AG04449 (cell line): ENCODE measurements at places on chromosomes 16 and 17.
A peak's percentile ranks its signal among the peaks of the same experiment; 100 is the strongest.

DNA sequence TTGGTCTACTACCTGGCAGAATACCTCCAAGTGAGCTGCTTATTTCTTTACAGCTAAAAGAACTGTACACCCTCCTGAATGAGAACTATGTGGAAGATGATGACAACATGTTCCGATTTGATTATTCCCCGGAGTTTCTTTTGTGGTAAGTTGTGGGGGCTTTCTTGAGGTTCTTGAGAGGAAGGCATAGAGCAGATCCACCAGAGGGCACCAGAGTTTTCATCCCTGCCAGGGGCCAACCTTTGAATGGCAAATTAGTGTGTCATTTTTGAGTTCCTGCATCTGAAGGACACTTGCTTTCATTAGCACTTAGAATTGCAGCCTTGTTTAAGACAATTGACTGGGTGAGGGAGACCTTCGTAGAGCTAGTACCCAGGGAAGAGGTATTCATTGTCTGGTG, 35.0 kb downstream of the NMT1 start:
- DNase-seq = no peak

DNA sequence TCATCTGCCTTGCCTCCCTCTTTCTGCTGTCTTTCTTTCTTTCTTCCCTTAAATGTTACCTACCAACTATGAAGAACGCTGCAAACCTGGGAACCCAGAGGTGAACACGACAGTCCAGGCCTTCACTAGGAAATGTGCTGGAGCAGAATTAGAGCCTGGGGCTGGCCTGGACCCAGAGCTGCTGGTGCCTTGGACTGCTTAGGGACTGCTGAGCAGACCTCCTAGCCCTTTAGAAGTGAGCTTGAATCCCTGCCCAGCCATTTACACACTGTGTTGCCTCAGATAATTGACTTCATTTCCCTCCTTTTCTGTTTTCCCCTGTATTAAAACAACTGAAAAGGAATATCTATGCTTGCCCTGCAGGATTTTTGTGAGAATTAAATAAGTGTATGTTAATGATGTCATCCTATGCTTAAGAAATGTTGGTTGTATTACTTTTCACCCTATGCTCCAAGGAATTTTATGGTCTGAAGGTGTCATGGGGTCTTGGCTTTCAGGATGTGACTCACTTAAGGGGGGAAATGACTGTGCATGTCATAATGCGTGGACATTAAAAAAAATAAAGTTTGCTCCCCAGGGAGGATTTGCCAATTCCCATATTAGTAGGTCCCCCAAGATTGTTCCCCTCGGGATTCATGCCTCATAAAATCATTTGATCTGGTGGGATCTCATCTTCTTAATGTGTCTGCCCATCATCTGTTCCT, 11.5 kb downstream of the CDH13 start:
- no peak for DNase-seq

DNA sequence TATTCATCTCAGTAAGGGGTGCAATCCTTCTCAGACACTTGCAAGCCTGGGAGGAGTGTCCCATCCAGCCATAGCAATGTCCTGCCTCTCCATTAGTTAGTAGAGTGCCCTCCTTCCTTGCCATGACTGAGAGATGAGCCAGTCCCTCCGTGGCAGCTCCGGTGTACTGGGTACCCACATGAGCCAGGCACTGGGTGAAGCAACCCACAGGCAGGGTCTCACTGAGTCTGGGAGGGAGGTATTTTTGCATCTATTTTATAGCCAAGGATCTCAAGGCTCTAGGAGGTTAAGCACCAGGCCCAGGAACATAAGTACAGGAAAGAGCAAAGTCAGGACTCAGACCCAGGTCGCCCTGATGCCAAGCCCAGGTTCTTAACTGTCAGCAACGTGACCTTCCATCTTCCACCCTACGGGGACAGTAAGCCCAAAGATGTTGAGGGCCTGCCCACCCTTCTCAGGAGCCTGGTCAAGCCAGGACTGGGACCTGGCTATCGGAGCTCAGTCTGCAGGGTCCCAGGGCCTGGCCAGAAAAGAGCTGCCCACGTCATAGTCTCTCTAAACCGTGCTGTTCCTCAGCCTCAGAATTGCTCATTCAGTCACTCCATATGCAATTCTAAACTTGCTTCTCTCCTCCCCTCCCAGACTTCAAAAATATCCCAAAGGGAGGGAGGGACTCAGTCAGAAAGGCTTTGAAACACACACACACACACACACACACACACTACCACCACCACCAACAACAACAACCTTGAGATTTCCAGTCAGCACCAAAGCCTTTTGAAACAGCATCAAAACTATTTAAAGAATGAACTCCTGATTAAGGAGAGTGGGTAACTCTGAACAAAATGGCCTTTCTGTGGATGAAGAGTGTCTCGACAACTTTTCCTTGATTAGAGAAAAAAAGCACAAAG, 16.6 kb downstream of the NOS2 start:
- no peak for DNase-seq

- no peak for DNase-seq
Observed at GRCh38 chr16:1610899-1611632, 806 bp downstream of the IFT140 start.

- DNase-seq = no peak
Observed at GRCh38 chr17:1362065-1362848, 37.8 kb downstream of the YWHAE start.

DNA sequence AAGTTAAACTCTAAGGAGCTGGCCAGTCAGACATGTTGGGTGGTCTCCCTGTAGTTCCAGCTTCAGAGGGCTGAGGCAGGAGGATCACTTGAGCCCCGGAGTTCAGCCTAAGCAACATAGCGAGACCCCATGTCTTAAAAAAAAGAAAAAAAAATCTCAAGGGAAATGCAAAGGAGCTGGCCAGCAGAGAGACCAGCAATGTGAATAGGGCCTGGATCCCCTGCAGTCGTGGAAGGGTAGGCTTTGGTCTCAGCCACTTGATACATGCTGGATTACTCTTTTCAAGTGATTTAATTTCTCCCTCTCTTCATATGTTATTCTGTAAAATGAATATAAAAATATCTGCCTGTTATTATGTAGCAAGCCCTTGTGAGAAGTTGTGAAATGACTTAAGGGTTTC, 207.7 kb downstream of the SPECC1 start:
- no peak for DNase-seq

GRCh38 chr16:30758988-30759491, 2.8 kb downstream of the CFAP119 start:
- no peak for DNase-seq

- DNase-seq = peak; percentile 59
Observed at GRCh38 chr17:12522743-12523183, 142.9 kb upstream of the MYOCD start.

DNA sequence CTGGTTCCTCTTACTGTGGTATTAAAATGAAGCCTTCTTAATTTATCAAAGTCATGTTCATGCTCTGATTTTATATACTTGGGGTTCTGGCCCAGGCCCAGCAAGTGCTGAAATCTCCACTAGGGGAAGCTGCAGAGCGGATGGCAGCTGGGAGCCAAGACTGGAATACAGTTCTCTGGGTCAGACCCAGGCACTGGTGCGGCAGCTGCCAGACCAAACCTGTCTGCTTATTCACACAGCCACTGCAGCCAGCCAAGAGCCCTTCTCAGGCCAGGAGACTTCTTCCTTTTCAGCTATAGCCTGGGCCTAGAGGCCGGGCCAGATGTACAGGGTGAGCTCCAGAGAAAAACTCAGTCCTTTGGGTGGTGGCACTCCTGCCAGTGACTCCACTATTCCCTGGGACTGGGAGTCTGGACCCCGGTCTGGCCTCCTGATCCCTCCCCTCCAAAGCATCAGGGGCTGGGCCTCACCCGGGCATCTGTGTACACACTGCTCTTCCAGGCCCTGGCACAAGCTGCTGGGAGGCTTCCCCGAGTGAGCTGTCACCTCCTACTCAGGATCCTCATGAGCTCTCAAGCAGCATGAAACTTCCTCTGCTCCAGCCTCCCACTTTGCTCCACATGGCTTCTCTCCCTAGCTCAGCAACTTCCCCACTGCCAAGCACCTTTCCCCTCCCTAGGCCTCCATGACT, 24.4 kb downstream of the ATP6V0D1 start:
- DNase-seq = no peak

DNA sequence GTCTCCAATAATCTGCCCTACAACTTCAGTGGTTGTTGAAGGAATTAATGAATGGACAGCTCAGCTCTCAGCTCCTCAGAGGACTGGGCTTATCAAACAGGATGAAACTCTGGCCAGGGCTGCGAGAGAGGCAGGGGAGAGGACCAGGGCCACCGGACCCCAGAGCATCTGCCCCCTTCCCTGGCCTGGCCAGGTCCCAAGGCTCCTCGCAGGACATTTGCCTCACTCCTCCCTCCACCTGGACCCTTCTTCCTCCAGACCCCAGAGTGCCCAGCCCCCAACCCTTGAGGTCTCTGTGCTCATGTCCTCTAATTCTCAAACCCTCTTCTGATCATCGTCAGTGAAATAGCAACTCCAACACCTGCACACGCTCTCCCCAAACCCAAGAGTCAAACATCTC, 3.7 kb downstream of the CD300C start:
- no peak for DNase-seq

- DNase-seq = no peak
Observed at GRCh38 chr17:11561281-11561680, 37.0 kb upstream of the DNAH9 start.

- no peak for DNase-seq
Observed at GRCh38 chr17:20145567-20145966, 136.4 kb downstream of the SPECC1 start.

- DNase-seq = no peak
Observed at GRCh38 chr17:82914375-82914774, 74.6 kb upstream of the ZNF750 start.

DNA sequence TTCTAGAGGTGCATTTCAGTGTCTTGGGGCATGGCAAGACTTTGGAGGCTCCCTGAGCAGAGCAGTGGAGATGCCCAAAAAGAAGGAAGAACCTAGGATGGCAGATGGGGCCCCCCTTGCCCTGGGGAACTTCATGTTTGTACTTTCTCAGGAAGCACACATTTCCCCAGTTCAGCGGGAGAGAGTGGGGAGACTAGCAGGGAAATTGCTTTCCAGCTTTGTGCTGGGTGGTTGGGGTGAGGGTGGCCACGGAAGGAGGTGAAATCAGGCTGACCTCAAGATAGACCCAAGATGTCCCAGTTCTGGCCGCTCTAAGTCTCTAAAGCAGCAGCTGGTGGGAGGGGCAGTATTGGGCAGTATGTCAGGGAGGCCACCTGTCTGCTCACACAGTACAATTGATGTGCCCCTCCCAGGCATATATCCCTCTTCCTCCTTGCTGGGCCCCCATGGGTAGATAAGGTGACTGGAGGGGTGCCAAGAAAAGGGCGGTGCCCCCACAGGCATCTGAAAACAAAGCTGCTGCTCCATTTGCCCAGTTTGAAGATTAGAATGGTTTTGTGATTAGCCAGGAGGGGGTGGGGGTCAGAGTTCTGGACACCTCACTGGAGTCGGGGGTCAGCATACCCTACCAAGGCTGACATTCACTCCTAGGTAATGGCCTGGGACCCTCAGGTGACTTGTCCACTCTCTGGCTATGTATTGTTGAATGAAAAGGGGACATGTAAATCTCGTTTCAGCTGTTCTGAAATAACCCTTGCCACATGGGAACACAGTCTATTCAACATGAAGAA, 17.1 kb upstream of the NAGLU start:
- DNase-seq = no peak

GRCh38 chr16:62760398-62760797, 724.2 kb upstream of the CDH8 start:
- DNase-seq = no peak

DNA sequence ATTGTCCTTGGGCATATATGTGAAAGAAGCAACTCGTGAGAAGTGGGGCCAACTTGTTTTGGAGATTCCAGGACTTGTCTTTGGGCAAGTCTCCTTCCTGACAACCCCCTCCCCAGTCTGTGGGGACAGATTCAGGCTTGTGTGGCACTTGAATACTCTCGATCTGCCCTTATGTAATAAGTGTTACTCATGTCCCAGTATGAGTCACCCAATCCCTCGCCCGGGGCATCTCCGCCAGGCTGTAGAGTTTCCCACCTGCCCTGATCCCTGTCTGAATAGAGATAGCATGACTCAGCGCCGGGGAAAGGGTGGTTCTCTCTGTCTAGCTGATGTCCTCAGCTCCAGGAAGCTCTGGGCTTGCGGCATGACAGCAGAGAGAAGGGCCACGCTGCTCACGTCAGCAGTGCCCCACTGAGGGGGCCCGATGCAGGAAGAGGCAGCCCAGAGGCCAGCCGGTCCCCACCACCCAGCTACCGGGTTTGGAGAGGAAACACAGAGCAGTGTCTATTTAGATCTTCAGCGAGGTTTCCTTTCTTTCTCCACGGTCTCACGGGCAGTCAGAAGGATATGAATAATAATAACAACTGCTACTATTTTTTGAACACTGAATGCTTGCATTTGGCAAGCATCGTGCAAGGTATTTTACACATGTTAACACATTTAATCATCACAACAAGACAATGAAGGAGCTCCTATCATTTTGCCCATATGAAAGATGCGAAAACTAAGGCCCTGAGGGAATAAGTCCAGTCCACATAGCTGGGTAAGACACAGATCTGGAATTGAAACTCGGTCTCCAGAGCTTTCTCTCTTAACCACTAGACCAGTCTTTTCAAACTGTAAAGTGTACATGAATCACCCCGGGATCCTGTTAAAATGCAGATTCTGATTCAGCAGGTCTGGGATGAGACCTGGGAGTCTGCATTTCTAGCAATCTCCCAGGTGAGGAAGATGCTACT, 426.7 kb upstream of the MAF start:
- DNase-seq = peak; percentile 74

DNA sequence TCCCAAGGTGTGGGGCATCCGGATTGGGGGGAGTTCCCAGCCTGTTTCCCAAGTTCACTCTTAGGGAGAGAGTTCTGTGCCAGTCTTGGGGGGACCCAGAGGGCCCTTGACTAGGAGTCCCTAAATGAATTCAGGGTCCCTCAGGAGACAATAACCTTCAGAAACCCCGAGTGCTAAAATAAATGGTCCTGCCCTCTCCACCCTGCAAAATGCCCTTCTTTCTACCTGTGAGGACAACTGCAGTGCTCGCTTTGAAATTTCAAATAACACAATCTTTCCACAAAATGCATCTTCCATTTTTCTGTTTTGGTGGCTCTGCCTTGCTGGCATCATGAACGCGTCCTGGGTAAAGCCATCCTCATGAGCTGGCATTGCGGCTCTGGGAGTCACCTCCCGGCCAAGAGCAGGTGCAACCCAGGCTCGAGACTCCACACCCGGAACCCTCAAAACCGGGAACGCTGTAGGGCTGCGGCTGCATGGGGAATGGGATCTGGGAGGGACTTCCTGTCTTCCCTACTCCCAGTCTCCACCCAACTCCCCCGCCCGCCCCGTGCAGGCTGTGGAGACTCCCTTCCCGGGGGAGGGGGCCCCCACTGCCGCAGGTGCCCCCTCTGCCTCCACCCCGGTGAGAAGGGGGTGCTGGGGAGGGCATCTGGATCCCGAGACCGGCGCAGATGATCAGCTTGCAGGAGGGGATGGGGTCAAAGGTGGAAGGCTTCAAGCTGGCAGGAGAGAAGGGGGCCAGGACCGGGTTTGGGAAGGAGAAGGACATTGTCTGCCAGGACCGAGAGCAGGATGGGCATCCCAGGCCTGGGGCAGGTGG, at the start of gene ZNF205:
Gene ZNF205, plus strand, starts transcription at position 529 of the 823 bp plus-strand sequence. CDS start 845 bp downstream, outside the sequence.
- DNase-seq = no peak
